ENCODE measurements at places on chromosomes 12 and 14.

GRCh38 chr14:80987235-80988032 is 32.0 kb downstream of the TSHR start:
- peak; percentile 59 for DNase-seq

- no peak for DNase-seq
Observed at GRCh38 chr14:59328454-59328853, 136.7 kb downstream of the GPR135 start.

- no peak for DNase-seq
Observed at GRCh38 chr12:92134638-92135274, 10.9 kb downstream of the BTG1 start.

- no peak for DNase-seq
Observed at GRCh38 chr14:56379956-56380355, 199.6 kb upstream of the TMEM260 start.

- no peak for DNase-seq
Observed at GRCh38 chr12:128727999-128728398, 95.8 kb downstream of the SLC15A4 start.

- DNase-seq, result peak; percentile 39
Observed at GRCh38 chr12:76152181-76152807, 67.8 kb upstream of the NAP1L1 start.

- DNase-seq, result no peak
Observed at GRCh38 chr12:69332815-69333358, 15.3 kb upstream of the LYZ start.

- DNase-seq, result no peak
Observed at GRCh38 chr12:45431126-45431525, 215.2 kb downstream of the ANO6 start.

GRCh38 chr14:91204657-91205056 is 39.8 kb downstream of the GPR68 start:
- DNase-seq, result no peak

DNA sequence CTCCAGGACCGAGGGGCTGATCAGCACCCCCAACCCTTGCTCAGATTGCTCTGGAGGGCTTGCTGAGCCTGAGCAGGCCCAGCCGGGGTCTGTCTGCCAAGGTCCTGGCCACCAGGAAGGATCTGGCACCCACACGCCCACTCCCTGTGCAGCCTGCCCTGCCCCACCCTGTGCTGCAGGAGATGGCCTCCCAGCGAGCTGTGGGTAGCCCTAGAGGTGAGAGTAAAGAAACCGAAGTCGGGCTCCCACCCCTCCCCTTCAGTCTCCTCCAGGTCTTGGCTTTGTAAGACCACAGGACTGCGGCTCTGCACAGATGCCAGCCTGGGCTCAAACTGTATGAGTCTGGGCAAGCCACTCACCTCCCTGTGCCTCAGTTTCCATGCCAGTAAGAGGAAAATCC is 307.8 kb downstream of the BCL11B start:
- DNase-seq, result no peak

DNA sequence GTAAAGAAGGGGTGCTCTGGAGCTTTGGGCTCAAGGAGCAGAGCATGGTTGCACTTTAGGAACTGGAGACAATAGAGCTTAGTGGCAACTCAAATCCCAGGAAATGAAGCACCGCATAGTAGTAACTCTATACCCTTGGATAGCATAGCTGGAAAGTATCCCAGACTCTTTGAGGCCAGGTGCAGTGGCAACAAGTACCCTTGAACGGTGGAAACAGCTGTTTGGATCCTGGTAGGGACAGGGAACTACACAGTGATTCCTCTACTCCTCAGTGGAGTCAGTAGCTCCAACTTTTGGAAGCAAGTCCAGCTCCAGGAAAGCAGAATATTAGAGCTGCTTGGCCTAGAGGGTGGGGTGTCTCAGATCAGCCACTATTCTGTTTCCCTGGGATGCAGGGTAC is 129.0 kb upstream of the WSCD2 start:
- no peak for DNase-seq

DNA sequence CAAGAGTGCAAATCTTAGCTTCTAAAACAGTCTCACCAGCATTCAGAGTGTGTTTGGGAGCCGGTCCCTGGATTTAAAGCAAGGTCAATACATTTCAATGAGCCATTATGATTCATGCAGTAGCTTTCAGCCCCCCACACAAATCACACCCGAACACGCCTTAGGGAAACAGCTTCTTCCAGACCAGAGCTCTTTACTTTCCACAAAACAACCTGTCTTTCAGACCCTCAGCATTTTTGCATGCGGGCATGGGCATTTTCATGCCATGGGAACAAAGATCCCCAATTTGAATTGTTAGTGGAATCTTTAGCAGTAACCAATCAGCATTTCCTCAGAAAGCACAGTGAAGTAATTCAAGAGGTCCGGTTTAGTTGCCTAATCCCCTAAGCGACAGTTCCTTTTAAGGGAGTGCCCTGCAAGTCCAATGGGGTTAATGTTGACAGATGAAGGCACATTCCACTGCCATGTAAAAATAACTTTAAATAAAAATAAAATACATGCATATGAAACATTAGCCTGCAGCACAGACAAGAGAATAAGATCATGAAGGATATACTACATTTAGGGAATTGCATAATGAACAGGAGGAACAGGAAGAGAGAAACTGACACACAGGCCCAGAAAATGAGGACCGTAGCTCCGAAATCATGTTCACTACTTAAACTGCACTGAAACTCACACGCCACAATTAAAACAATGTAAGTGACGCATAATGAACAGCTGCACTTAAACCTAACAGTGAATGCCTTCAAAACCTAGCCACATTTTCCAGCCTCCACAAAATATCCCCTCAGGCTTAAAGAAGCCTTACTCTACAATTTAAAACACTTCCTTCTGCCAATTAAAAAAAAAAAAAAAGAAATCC is 4.0 kb downstream of the VPS37B start:
- DNase-seq, result no peak

GRCh38 chr12:84497819-84498218 is 414.8 kb downstream of the SLC6A15 start:
- DNase-seq, result no peak

DNA sequence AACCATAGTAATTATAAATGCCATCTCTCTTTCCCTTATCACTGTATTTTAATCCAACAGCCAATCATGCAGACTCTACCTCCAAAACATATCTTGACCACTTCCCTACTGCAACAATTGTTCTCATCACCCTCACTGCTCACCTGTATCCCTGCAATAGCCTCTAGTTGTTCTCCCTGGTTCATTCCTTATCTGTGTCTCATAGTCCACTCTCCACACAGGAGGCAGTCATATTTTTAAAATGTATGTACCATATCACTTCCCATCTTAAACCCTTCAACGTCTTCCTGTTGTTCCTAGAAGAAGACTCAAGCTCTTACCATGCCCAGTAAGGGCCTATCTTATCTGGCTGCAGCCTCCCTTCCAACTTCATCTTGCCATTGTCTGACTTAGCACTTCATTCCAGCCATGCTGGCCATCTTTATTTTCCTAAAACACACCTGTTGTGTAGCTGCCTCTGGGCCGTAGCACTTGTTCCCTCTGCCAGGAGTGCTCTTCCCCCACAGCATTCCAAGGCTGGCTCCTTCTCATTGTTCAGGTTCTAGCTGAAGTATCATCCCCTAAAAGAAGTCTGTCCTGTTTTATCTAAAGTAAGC is 27.8 kb upstream of the BHLHE41 start:
- no peak for DNase-seq

- no peak for DNase-seq
Observed at GRCh38 chr14:101357038-101357437, 204.3 kb upstream of the DIO3 start.

- no peak for DNase-seq
Observed at GRCh38 chr12:127774828-127775227, 492.1 kb upstream of the TMEM132C start.

DNA sequence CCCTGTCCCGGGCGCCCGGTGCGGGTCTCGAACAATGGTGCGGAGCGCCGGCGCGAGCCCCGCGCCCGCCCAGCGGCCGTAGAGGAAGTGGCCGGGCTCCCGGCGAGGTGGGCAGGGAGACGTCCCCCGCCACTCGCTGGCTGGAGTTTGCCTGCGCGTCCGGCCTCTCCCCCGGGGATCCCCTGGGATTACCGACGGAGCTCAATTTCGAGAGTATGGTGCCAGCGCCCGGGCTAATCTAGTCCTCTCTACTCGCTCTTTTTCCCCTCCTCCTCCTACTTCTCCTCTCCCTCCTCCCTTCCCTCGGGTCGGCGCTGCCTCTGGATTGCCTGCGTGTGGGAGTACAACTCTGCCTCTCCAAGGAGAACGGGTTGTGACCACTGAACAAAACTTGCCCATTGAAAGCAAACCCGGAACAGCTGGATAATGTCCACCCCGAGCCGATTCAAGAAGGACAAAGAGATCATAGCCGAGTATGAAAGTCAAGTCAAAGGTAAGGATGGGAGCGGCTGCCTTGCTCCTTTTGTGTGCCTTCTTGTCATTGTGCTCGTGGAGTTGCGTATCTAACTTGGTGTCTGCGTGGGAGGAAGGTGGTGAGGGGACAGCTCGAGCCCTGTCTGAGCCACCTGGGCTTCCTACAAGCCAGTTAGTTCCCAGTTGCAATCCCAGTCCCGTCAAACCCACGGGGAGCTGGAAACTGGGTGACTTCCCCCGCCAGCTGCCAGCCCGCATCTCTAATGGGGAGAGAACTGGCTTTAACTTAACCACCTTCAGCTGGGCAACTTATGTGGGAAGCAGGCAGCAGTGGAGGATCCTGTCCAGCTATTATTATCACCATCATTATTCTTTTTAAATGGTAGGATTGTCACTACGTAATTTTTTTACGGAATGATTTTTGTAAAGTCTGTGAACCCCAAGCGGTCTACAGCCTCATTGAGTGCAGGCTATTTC is at the start of gene SRGAP1:
SRGAP1 (plus strand) TSS at position 310 of the 951 bp plus-strand sequence; CDS start at position 427, 117 bp downstream.
- peak; percentile 52 for DNase-seq

DNA sequence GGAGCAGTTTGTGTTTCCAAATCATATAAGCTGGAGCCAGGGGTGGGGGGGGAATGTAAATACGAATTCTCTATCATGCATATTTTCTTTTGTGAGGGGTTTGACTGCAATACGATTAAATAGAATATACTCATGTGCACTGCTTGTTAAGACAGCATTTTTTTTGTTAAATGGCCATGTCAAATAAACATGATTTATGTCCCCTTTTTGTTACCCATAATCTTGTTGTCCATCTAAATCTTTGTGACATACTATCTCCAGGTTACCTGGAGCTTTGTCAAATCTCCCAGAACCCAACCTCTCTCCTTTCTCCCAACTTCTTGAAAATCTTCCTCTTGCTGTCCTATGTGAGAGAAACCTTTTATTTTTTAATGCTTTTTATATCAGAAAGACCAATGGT is 233.1 kb downstream of the SLC25A21 start:
- no peak for DNase-seq

DNA sequence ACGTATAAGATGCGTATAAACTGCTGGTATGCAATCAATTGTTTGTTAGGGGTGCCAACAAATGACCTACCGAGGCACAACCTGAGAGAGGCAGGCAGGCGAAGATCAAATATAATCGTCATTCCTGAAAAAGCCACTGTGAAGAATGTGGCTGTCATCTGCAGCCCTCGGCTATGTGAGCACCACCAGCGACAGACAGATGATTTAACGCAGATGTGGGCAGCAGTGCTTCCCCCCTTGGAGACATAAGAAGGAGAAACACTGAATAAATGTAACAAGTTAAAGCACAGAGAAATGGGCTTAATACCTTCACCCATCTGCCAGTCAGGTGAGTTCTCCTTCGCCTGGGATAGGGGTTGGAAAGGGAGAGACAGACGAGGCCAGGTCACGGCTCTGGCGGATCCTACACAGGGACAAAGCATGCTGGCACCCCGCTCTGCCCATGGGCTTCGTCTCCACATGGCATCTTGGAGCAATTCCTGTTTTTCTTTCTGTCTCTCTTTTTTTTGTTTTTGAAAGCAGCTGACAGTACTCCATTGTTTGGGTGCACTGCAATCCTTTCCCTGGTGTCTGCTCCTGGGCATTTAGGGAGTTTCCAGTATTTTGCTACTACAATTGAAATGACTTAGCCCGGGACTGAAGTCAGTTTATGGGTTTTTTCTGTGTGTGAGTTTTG is 28.1 kb downstream of the TNFAIP2 start:
- DNase-seq, result no peak

- DNase-seq, result peak; percentile 62
Observed at GRCh38 chr14:50943943-50944646, at the start of gene PYGL. TSS of gene PYGL (minus strand) at chr14:50944483. CDS start at chr14:50944403, 80 bp downstream.

DNA sequence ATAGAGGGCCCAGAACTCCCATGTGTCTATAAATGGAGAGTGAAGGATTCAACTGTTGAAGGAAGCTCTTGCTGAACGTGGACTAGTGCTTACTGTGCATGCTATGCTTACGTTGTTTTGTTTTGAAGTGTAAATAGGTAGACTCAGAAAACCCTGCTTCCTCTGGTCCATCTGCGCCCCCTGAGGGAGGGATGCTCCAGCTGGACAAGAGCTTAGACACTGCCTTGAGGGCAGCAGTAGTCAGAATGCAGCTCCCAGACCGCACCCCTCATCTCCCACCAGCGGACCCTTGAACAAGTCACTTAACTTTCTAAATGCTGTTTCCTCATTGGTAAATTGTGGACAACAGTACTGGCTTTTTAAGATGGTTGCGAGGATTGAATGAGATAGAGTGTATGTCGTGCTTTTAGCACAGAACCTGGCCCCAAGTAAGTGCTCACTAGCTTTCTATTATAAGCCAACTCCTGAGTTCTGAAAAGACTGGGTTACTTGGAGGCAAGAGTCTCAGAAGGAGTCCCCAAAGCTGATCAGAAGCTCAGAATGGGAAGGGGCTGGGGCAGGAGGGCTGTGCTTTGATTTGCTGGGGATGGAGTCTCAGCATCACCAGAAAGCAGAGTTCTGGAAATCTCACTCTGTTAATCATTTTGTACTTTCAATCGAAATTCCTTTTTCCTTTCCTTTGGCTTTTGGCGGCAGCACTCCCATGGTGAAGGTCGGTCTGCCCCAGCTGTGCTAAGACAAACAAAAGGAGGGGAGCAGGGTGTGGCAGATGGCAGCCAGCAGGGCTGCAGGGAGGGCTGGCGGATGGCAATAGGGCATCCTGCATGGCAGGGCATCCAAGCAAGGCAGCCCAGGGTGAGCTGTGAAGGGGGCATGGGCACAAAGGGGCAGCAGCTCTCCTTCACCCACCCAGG is 15.6 kb downstream of the AGAP2 start:
- no peak for DNase-seq

DNA sequence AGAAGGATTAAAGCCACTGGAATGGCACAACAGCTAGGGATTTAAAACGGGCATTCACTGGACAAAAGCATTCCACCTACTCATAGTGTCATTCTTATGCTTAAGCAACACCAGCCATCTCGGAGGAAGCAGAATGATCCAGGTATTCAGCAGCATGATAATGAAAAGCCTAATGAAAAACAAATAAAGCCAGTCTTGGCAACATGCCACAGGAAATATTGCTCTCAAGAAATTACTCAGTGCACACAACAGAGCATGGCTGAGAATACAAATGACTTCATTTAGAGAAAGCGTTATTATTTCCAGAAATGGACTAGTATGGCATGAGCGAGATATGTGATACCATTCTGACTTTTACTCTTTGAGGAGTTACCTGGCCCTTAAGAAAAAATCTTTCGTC is 442.2 kb downstream of the APAF1 start:
- DNase-seq, result no peak

GRCh38 chr12:47574252-47575021 is 131.4 kb downstream of the RPAP3 start:
- no peak for DNase-seq

DNA sequence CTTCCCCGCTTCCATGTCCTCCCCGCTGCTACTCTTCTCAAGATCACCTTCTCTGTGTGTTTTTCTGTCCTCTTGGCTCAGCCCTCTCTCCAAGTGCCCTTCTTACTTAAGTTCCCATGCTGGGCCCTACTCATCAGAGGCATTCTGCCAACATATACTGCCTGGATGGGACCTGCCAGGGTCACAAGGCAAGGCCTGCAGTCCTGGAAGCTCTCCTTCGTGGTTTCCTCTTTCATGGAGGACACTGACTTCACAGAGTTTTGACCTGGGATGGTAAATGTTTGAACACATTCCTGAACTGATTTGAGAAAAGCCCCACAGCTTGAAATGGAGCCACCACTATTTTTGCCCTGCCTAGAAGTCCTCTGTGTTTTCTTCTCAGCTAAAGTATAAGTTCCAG is 140.9 kb downstream of the TMEM30B start:
- no peak for DNase-seq
